ENCODE measurements at places on chromosomes 7 and 10.

DNA sequence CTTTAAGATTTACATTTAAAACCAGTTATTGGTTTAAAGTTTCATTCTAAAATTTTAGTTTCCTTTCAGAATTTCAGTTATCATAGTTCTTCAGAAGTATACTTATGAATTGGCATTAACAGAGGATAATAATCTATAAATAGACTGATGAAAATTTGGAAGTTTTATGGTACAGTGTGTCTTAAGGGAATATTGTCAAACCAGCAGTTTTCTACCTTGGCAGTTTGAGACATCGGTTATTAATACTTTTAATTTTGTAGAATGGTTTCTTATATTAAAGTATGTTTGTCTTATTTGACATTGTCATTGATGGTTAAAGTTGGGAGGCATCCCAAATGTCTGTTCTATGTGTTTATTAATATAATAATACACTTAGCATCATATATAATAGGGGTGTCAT is 2.0 kb downstream of the AHR start:
- no peak for DNase-seq

DNA sequence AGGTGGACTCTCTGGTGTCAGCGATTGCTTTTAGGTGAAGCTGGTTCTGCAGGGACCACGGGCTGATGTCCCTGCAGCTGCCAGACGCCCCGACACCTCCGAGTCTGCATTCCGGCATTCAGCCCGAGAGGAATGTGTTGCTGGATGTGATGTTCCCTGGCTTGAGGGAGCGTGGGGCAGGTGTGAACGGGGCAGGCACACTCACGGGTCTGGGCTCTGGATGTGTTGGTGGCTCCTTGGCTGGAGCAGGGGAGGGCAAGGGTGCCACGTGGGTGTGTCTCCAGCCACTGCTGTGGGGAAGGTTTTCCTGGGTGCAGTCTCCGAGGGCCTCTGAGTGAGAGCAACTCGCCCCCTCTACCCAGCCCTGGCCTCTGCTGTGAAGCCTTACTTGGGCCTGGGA is 140.5 kb downstream of the CAMK1D start:
- DNase-seq: no peak

- no peak for DNase-seq
Observed at GRCh38 chr10:132977807-132978206, 35.4 kb upstream of the CFAP46 start.

GRCh38 chr10:22894714-22895113 is 33.1 kb upstream of the ARMC3 start:
- no peak for DNase-seq

DNA sequence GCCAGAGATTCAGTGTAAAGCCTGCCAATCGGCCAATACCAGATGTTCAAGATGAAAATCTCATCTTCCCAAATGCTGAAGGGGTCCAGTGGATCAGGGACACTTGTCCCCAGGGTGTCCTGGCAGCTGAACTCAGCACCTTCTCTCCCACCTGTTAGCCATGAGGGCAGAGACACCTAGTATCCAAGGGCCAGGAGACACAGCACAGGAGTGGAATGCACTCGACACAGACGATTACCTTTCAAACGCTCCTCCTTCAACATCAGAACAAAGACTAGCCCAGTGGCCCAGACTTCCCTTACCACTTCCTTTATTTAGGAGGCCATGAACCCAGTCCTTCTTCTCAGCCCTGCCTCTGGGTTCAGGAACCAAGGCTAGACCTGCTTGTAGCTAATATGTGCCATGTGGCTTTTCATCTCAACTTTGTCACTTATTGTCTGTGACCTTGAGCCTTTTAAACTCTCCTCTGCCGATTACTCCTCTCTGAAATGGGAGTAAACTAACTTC is 180.3 kb upstream of the PLXNA4 start:
- DNase-seq: no peak

DNA sequence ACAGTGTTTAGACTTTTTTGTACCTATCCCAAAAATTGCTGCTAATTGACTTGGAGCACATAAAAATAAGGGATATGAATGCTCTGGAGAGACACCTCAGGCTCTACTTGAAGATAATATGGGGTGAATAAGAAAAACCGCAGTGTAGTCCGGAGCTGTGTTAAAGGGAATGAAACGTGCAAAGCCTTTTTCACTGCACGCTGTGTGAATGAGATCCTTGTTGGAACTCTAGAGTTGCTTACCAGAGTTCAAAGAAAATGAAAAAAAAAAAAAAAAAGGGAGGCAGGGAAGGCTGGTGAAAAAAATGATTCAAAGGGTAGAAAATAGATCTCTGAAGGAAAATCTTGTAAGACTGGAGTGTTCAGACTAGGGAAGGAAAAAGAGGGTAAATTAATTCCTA is 226.6 kb downstream of the LRMDA start:
- DNase-seq: no peak

- DNase-seq: no peak
Observed at GRCh38 chr7:70812511-70812910, 319.4 kb upstream of the GALNT17 start.

DNA sequence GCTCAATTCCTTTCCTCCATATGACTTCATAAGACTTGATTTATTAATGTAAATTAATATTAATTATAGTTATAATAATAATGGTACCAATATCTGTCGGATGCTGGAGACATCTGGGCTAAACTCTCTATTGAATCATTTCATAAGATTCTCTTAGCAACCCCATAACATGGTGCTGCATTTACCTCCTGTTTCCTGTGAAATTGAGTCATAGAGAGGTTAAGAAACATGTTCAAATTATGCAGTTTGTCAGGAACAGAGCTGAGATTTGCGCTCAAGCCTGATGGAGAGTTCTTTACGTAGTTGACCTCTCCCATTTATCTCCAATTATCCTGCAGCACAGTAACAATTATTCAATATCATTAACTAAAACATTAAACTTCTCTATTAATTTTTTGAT is 621.8 kb upstream of the FZD8 start:
- no peak for DNase-seq

- DNase-seq: no peak
Observed at GRCh38 chr7:151088019-151088855, 2.0 kb downstream of the AGAP3 start.

GRCh38 chr7:87411186-87411585 is 64.3 kb downstream of the ABCB4 start:
- DNase-seq: no peak

DNA sequence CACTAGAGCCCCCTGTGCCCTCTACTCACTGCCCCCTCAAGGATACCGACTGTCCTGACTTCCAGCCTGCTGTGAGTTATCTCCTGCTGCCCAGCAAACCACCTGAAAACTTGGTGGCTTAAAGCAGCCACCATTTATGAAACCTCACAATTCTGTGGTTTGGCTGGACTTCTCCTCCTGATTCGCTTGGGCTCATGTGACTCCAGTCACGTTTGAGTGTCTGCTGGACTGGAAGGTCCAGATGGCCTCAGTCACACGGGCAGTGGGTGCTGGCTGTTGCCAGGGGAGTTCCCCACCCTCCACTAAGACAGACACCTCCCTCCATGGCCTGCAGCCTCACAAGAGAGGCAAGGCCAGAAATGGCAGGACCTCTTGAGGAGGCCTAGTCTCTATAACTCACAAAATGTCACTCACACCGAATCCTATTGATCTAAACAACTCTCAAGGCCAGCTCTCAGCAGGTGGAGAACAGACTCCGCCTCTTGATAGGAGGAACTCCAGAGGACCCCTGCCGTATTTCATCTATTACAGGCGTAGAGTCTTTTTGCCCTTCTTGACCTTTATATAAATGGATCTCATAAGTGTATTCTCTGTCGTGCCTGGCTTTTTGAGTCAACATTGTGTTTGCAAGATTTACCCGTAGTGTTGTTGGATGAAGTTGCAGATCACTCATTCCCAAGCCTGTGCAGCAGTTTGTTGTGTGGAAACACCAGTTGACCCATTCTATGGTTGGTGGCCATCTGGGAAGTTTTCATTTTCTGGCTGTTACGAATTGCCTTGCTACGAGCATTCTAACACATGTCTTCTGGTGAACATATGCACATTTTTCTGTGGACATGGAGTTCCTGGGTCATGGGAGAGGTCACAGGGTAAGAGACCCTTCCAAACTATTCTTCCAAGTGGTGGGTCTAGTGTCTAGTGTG is 48.3 kb downstream of the ZMIZ1 start:
- no peak for DNase-seq

DNA sequence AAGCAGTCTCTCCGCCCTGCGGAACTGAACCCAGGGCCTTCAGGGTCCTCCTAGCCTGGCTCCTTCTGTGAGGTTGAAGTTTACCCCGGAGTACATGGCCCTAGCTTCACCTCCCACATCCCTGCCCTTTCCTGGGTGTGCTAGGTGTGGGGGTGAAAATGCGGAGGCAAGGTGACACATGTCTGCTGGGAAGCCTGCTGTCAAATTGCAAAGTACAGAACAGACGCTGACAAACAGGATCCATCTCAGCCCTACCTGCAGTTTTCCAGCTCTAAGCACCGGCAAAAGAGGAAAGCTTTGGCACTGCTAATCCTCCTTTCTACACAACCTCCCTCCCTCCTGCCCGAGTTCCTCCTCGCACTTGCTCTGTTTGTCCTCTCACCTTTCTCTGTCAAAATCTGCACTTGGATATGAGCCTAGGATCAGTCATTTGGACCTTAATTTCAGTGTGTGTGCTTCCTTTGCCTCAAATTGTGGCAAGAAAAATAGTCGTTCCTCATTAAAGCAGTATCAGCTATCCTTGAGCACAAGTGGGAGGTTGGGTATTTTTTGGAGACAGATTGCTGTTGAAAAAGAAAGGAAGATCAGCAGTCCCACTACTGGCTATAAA is 14.4 kb upstream of the GPR15LG start:
- DNase-seq: no peak

DNA sequence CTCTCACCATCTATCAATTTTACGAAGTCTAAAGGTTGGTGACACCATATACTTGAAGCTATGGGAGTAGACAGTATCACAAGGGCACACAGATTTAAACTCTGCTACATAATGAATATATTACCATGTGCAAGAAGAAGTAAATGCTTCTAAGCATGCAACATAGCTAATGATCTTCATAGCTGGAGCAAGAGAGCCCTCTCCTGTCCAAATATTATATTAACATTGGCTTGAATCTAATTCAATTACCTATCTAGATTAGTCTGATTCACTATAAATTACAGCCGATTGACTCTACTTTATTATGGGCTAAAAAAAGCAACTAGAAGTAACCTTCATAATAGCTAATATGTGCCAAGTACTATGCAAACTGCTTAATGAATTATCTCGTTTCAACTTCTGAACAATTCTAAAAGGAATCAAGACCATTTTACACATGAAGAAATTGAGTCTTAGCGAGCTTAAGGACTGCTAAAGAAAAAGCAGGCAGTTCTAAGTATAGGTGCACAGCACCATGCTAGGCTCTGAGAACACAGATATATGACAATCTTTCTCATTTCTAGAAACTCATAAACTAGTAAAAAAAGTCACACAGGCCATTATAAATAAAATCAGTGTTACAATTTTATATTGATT is 21.9 kb downstream of the FRA10AC1 start:
- peak; percentile 57 for DNase-seq

- DNase-seq: no peak
Observed at GRCh38 chr7:34249192-34249591, 343.9 kb downstream of the BMPER start.

- DNase-seq: no peak
Observed at GRCh38 chr10:80460399-80461207, 6.5 kb downstream of the TSPAN14 start.

- DNase-seq: no peak
Observed at GRCh38 chr7:133529861-133530260, 277.0 kb downstream of the EXOC4 start.

GRCh38 chr10:113473011-113473410 is 79.8 kb upstream of the HABP2 start:
- no peak for DNase-seq

DNA sequence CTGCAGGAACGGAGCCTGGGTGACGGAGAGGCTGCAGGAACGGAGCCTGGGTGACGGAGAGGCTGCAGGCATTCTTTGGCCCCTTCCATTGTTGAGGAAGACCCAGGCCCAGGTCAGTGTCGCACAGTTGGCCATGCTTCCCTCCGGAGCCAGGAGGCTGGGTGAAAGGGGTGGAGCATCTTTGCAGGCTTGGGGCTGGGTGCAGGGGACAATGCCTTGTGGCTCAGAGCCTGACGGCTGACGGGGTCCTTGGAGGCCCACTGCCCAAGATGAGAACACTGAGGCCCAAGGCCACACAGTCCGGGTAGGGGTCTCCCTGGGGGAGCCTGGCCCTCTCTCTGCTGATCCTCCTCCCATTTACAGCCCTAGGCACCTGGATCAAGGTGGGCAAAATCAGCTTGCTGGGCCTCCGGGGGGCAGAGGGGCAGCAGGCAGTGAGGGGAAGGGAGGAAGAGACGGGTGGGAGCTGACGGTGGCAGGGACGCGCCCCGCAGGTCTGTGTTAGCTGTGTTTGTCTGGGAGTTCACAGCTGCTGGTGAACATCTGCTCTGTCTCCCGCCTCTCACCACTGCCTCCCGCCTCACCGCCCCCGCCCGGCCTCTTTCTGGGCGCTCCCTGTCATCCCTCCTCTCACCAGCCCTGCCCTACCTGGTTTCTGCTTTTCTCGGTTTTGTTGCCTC is 30.6 kb upstream of the PCBD1 start:
- DNase-seq: no peak

GRCh38 chr10:35657621-35658020 is 15.5 kb upstream of the FZD8 start:
- no peak for DNase-seq

DNA sequence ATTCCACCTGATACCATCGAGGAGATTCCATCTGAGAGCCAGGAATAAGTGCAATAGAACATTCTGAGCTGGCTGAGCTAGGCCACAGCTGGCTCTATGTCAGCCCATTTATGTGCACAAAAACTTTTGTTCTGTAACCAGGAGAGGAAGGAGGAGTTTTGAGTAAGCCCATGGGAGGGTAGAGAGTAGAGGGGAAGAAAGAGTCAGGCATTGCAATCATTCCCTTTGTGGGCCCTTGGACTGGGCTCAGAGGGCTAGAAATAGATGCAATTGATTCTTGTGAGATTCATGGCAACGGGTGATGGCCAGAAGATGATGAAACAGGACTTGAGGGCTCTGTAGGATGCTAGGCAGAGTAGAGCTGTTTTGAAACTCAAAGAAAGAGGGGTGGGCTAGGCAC is 104.6 kb upstream of the KIF5B start:
- DNase-seq: no peak

GRCh38 chr7:144787127-144787526 is 48.7 kb downstream of the TPK1 start:
- no peak for DNase-seq
